Naive thymus-derived CD4-positive, alpha-beta T cell (primary cell): ENCODE measurements at places on chromosomes 12 and 14.

- DNase-seq, result no peak
Measured at GRCh38 chr14:89454996-89455395, 38.0 kb upstream of the FOXN3 start.

DNA sequence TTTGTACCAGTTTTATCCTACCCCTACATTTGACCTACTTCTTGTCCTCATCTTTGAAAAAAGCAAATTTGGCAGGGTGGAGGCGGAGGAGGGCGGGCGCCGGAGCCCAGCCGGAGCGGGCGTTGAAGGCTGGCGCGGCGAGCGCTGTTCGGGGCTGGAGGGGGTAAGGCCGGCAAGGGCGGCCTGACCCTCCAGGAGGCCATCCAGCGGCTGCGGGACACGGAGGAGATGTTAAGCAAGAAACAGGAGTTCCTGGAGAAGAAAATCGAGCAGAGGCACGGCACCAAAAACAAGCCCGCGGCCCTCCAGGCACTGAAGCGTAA lies 27.2 kb downstream of the FBXO34 start:
- no peak for DNase-seq

DNA sequence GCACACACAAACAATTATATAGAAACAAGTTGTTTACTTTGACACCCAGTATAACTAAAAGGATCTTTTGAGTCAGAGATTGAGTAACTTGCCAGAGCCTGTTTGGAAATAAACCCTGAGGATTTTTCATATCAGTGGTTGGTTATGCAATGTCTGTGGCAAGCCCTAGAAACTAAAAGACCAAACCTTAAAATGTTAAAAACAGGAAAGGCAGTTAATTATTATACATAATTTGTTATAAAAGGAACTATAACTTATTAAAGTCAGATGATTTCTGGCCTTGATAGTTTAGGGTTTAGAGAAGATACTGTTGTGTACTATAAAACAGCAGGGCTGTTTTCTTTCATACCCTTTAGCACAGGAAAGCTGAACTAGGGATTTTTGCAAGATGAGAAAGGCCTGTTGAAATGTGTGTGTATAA lies 44.1 kb downstream of the PSEN1 start:
- DNase-seq, result no peak

- no peak for DNase-seq
Measured at GRCh38 chr14:59398841-59399240, 66.3 kb downstream of the GPR135 start.

GRCh38 chr12:38384816-38385378 lies 68.3 kb downstream of the ALG10B start:
- no peak for DNase-seq

DNA sequence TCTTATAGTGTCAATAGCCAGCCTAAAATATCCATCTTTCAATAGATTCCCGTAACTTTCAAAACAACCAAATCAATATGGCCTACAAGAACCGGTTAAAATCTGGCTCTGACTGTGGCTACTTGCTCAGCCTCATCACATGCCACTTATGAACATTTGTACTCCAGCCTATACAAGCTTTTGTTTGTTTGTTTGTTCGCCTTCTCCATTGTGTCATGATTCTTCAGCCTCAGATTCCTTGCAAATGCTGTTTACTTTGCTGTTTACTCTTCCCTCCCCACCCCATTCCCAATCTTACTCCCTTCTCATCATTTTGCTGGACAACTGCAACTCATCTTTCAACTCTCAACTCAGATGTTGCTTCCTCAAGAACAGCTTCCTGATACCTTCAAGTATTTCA lies 161.2 kb downstream of the CAPZA3 start:
- DNase-seq, result no peak

- DNase-seq, result peak; percentile 14
Measured at GRCh38 chr12:8687846-8688601, 9.8 kb upstream of the RIMKLB start.

- no peak for DNase-seq
Measured at GRCh38 chr14:54175298-54175942, 218.8 kb upstream of the BMP4 start.

DNA sequence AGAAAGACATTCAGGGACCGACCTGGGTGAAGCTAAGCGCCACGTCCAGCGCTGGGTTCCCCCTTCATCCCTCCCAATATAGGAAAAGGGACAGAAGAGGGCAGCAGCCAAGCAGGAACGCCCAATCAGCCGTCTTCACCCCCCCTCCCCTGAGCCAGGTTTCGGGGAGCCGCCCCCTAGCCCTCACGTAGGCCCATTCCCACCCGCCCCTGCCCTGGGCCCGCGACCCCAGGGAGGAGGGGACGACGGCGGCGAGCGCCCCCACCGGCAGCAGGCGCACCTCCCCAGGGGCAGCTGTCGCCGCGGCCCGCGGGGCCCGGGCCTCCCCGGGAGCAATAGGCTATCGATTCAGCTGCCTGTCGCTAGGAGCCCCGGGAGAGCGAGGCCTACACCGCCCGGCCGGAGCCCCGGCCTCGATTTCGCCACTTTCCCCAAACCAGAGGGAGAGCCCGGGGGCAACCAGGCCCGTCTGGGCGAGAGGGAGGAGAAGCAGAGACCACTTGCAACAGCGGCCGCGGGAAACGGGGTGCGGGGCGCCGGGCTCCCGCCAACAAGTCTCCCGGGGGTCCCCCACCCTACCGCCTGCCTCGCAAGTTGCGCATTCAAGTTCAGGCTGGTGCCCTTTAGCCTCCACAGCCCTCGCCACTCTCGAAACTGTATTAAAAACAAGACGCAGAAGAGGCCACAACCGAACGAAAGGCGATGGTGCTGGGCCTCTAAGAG lies 1.3 kb downstream of the DCAF5 start:
- DNase-seq, result peak; percentile 70

DNA sequence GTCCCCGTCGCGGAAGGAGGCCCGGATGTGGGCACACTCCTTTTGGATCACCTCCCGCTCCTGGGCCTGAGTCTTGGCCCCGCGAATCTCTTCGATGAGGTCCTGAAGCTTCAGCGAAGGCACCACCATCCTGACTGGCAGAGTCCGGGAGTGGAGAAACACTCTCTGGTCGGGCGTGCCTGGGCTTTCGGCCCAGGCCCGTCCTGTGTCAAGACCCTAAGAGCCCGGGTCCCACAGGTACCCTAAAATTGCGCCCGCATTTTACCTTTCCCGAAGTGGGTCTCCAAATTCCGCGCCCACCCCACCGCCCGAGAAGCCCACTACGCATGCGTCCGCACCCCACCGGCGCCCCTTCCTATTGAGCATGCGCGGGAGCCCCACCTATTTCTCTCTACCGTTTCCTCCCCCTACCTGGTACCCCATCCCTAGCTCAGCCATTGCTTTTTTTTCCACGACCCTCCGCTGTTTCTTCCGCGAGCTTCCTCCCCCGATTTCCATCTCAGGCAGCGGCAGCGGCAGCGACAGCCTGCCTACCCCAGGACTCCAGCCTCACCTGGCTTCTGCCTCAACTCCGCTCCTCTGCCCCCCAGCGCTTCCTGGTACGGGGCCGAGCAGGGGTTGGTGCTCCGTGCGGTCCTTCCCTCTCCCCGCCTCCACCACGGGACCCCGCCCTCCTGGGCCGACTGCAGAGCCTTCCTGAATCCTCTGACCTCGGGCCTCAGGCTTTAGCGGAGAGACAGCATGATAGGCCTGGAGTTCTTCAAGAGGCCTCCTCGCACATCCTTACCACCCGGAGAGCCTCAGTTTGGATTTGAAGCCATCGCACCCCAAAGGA lies at the start of gene AP1G2:
Gene AP1G2, minus strand, starts transcription at position 606 of the 835 bp plus-strand sequence. Its CDS starts 477 bp downstream, at position 129.
- peak; percentile 87 for DNase-seq

DNA sequence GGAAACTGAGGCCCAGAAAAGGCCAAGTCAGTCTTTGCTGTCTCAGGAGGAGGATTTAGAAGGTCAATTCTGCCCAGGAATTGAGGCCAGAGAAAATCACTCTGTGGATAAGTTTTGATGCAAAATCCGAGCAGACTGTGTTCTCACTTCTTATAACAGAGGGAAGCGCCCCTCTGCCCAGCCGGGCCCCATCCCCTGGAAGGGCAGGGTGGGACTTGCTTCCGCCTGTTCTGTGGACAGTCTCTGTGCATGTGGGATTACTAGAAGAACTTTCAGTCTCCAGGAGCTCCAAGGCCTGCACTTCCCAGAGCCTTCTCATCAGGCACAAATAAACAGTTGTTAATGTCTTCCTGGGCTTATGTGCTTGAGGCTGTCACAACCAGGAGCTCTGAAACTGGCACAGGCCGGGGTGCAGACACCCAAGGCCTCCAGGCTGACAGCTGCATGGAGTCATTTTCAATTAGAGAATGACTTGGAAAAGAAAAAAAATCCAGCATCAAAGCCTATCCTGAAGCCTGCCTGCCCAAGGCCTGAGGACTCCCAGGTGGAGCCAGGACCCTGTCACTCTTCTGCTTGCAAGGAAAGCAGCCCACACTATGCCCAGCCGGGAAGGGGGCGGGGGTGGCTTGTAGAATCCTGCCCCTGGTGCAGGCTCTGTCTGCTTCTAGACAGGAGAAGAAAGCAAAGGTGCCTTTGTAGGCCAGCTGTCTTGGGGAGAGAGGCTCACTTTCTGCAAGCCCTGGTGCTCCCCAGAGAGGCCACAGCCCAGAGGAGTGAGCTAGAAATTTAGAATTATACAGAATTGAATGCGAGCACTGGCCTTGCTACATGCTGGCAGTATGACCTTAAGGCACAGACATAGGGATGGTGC lies 84.7 kb downstream of the NTF3 start:
- DNase-seq, result no peak

- no peak for DNase-seq
Measured at GRCh38 chr14:23916004-23916403, 37.6 kb upstream of the DHRS4 start.

GRCh38 chr12:11731455-11731854 lies 82.0 kb downstream of the ETV6 start:
- no peak for DNase-seq

DNA sequence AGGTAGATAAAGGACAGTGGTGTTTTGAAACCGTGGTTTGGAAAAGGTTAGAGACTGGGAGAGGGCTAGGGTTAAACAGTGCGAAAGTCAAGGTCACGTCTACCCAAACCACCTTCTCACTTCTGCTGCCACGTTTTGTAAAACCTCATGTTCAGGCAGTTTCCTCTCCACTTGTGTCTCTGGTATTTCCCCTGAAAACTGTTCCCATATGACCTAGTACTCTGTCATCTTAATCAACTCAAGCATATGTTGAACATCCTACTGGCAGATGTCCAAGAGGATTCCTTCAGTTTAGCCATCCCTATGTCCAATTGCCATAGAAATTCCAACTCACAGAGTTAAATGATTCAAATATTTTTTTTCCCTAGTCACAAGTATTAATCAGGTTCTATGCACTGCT lies 17.4 kb downstream of the CLEC4C start:
- DNase-seq, result no peak

- no peak for DNase-seq
Measured at GRCh38 chr12:107122452-107122958, 29.2 kb upstream of the CRY1 start.

GRCh38 chr12:115225845-115226244 lies 541.9 kb upstream of the TBX3 start:
- DNase-seq, result no peak

GRCh38 chr14:69153152-69153872 lies 393 bp upstream of the DCAF5 start:
- DNase-seq, result peak; percentile 94

DNA sequence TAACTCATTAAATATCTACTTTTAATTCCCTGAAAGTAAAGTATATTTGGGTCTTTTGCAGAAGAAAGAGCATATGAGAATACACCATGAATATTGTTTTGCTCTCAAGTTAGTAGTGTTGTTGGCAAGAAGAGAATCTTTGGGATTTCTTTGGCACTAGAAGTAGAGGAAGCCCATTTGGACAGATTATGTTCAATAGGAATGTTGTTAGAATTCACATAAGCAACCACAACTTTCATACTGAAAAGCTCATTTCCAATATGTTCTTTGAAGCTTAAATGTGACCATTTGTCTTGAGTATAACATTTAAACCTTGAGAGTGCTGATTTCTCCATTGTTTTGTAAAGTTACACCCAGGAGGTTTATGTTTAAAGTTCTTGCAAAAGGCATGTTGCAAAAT lies 37.6 kb downstream of the PLEKHG7 start:
- no peak for DNase-seq

- no peak for DNase-seq
Measured at GRCh38 chr12:108390495-108391203, 51.5 kb upstream of the CMKLR1 start.

DNA sequence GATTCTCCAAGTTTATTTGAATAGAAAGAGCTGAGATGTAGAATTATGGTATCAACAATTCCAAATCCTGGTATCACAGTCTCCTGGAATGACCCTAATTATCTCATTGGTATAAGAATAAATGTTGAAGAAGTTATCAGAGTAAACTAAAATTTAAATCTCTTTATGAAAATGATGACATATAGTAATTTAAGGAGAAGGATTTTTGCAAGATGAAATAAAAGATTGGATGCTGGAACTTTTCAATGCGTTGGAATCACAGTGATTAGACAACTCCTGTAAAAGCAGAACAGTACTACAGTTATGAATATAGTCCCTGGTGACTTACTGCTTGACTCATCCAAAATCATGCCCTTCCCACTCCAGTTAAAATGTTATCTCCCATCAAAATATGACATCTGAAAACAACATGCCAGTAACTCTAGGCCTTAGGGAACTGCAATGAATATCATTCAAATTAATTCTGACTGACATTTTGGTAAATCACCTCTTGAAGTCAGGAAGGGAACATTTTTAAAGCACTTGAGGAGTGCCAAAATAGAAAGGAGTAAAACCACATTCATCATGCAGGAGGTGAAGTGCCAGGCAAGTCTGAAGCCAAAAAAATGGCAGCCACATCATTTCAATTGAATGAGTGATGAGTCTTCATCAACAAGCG lies 197.8 kb upstream of the PRKD1 start:
- DNase-seq, result no peak

- no peak for DNase-seq
Measured at GRCh38 chr12:58405363-58405762, 464.0 kb downstream of the ATP23 start.

- DNase-seq, result no peak
Measured at GRCh38 chr14:64878837-64879634, 671 bp downstream of the SPTB start.

DNA sequence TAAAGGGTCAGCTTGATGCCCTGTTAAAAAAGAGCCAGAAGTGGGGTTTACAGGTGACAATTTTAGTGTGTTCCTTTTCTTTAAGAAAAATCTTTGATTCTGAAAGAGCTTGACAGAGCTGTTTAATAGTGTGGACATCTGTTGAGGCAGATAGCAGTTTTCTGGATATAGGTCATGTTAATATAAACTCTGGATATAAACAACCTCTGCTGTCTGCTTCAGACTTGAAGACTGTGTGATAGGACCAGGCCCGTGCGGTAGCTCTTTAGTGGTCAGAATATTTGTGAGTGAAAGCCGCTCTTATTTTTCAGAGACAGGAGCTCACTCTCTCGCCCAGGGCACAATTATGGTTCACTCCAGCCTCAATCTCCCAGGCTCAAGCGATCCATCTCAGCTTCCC lies 439.9 kb upstream of the RGS6 start:
- no peak for DNase-seq

- DNase-seq, result no peak
Measured at GRCh38 chr12:122834104-122834920, 945 bp upstream of the HIP1R start.
